LHCN-M2 (cell line): ENCODE measurements at places on chromosomes 2 and 18. TPM values are rescaled to one million over a fixed set of nuclear protein-coding genes. Genes with fewer than 3 reads are reported as not detected.

RALB gene
- 66.0 and 69.9 TPM in 2 replicates for total RNA-seq

UGT1A10 gene
- not detected in 2 replicates for total RNA-seq

- no peak for DNase-seq
Observed at GRCh38 chr2:230447455-230448451, 31.8 kb downstream of the SP100 start.

GRCh38 chr2:152638590-152638989 lies 78.7 kb downstream of the PRPF40A start:
- no peak for DNase-seq

DNA sequence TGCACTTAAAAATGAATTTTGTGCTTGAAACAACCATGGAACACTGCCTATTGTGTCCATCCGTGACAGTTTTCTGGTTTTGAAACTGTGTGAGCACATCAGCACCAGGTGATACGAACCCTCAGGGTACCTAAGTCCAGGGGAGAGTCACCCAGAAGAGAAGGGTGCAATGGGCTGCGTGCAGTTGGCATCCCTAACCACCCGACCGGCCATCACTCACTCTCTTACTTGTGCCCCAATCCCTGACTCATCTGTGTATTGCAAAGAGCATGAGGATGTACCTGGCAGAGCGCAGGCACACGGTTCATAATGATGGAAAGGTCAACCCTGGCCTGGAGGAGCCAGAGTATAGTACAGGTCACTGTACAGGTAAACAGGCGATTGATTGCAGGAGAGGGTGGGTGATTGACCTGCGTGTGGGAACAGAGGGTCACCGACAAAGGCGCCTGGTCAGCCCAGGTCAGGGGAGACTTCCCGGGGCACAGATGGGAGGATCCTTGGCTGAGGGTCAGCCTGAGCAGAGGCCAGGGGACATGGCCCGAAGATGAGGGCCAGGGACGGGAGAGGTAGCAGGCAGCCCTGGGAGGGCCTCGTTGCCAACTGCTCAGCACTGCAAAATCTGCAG lies 160.3 kb downstream of the SEPTIN10 start:
- DNase-seq = no peak

GRCh38 chr2:241612156-241613016 lies 24.6 kb downstream of the THAP4 start:
- DNase-seq = no peak

SALL3 gene
- not detected in 2 replicates for total RNA-seq

RGPD4 gene
- not detected in 2 replicates for total RNA-seq
